ENCODE measurements at places on chromosomes 6 and 20.

GRCh38 chr6:113291751-113292445 lies 565.2 kb upstream of the MARCKS start:
- DNase-seq = no peak

DNA sequence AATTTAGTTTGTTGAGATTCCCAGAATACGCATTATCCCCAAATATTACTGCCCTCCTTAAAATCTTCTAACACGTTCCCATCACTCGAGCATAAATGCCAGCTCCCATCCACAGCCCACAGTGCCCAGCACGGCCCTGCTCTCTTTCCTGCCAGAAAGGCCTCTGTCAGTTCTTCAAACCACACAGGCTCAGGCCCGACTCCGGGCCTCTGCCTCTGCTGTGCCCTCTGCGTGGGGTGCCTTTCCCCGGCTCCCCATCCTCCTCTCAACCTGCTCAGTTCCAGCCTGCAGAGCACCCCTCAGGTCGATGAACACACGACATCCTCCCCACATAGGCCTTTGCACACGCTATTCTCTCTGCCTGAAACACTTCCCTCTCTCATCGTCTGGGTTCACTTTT lies 12.8 kb downstream of the ULBP3 start:
- no peak for DNase-seq

- no peak for DNase-seq
Measured at GRCh38 chr6:160132776-160133338, 11.2 kb downstream of the SLC22A1 start.

DNA sequence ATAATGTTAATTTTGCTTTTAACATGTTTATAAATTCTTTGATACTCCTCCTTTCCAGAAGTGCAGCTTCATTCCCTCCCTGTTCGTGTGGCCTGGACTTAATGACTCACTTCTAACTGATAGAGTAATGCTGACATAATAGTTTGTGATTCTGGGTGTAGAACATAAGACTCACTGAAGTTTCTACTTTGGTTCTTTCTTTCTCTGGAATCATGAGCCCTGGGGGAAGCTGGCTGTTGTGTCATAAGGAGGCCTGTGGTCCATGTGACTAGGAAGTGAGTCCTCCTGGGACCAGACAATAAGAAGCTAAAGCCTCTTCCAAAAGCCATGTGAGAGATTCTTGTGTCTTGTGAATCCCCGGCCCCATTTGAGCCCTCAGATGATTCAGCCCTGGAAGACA lies 30.5 kb upstream of the HLA-G start:
- DNase-seq = no peak

DNA sequence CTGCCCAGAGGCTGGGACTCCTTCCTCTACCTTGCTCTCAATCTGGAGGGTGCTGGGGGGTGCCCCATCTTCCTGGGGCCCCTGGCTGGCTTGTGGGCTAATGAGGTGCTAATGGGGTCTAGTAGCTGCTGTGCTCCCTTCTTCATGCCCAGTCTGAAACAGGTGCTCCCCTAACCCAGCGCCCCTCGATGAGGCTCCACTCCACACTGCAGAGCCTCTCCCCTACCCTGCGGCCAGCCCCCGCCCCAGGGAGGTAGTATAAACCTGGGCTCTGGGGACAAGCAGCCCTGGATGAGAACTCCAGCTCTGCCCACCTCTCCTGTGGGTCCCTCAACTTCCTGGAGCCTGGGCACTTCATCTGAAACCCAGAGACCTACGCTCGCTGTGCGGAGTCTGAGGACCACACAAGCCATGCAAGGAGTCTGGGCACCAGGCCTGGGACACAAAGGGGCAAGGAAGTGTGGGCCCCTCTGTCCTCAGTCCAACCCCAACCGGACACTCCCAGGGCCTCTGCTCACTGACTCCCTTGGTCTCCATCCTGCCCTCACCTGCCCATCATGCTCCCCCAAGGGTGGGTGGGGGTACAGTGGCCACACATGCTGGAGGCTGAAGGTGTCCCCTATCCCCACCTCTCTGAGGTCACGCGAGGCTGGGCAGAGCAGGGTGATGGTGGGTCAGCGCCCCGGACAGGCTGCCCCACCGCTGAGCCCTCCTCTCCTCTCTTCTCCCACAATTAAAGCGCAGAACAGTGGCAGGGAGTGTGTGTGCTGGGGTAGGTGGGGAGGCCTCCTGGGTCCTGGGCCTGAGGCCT lies 6.1 kb downstream of the RPL10A start:
- no peak for DNase-seq

- no peak for DNase-seq
Measured at GRCh38 chr20:57546956-57547649, 13.8 kb upstream of the PCK1 start.

- no peak for DNase-seq
Measured at GRCh38 chr20:17825960-17826843, 126.4 kb downstream of the BANF2 start.

DNA sequence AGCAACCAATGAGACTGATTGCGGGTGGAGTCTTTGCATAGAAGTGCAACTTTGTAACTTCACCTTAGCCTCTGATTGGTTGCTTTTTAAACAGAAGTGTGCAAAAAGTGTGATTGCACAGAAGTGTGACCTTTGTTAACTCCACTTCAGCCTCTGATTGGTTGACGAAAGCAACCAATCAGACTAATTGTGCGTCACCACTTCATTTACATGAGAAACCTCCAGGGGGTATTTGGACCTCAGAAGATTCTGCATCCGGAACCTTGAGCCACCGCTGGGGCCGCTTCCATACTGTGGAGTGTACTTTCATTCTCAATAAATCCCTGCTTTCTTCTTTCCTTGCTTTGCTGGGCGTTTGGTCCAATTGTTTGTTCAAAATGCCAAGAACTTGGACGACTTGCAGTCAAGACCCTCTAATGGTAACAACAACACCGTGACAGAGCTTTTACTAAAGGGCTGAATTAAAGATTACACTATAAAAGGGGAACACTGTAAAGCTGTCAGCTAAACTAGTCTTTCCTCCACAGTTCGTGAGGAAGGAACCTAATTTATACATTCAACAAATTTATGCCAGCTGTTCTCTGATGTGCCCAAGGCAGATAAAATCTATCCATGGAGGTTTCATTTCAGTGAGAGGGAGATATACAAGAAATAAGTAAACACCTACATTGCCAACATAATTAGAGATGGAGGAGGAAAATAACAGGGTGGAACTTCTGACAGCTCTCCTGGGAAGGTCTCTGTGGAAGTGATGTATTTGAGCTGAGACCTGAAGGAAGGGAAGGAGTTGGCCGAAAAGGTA lies 1.4 kb upstream of the HECA start:
- DNase-seq = no peak

GRCh38 chr20:46771195-46771588 lies 61.7 kb downstream of the SLC2A10 start:
- DNase-seq = no peak

Measured in NCI-H2081 treated with DMSO at 0.1 percent for 48 hours (cell line).